ENCODE measurements at places on chromosomes 4 and X.

- DNase-seq = no peak
Observed at GRCh38 chrX:132876523-132877338, 81.7 kb downstream of the HS6ST2 start.

DNA sequence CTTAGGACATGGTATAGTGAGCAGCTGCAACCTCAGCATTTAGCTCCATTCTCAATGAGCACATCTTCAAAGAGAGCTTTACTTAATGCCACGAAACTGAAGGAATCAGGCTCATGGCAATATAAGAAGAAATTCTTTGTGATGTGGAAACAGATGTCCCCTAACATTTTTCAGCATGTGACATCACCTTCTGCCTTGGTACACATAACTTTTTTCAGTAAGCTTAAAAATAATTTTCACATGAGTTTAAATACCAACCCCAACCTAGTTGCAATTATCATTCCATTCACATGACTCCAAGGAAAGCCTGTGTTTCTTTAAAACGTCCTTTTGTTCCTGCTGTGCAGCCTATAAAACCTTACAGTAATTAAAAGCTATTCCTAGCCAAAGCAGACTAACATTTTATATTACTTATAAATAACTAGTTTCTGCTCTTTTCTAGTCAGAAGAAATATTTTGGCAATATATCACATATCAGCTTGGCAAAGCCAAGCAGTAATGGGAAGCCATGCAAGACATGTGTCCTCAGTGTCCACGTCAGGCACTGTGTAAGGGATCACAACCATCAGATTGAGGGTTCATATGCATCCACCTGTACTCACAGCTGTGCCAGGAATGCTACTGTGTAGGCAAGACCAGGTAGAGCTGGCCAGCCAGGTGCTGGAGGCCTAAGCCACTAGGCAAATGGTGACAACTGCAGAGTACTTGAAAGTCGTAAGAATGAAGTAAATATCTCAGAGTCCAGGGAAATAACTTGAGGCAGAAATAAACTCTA, 466.6 kb downstream of the INPP4B start:
- no peak for DNase-seq

- DNase-seq = peak; percentile 10
Observed at GRCh38 chrX:116009861-116010710, 160.5 kb upstream of the AGTR2 start.

DNA sequence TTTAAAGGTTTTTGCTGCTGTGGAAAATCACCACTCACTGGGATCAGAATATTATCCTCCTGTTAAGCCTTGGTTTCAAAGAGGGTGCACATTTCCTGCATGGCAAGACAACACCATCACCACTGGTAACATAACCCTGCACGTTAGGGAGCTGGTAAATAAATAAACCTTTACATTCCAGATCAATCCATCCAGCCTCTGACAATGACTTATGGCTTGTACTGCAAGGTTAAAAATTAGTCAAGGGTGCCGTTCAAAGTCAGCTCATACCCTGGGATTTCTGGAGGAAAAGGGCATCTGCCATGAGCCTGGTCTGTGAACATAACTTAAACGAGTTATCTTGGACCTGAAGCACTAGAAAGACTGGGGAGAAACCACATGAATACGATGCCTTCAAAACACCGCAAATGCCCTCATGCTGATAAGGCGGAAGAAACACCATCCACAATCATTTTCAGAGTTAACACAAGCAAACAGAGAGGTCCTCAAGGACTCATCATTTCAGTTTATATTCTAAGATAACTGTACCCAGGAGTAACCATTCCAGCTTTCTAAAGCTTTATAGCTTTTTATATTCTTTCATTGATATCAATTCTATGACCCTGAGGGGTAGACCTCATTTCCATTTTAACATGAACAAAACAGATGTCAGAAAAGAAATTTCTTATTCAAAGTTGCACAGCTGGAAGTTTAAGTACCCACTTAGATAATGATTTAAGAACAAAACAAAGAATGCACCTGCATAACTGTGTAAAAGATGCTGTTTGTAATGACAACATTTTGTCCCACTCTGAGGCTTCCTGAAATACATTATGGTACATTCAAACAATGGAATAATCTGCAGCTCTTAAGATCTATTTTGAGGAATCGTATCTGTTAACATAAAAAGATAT, 103.1 kb downstream of the NPNT start:
- no peak for DNase-seq

DNA sequence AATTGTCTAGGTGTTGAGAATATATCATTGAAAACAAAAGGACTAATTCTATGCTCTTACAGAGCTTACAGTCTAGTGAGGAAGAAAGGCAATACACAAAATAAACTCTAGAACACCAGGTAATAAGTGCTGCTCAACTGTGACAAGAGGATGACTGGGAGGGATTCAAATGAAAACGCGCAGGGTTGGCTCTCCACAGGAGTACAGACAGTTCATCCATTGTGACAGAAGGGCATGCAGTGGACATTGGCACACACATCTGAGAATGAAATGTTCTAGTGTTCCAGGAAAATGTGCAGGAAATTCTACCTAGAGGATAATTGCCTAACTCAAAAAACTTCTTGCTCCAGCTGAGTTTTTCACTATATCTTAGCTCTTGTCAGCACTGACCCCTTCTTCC, 492.0 kb downstream of the IDS start:
- no peak for DNase-seq

DNA sequence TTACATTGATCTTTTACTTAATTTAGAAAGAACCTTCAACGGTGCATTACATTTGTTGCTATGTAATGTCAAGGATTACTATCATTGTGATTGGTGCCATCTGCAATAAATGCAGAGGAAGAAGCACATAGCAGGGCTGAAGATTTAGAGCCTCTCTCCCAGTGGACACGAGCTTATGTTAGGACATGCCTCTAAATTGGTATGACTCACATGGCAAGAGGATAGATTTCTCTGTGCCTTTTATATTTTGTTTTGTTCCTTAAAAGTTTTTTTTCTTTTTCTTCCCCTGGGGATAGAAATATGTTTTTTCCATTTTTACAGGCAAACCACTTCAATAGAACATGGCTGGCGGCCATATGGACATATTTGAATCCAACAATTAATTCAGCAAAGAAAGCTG, 205.0 kb upstream of the HAND2 start:
- DNase-seq = no peak

- DNase-seq = no peak
Observed at GRCh38 chrX:153635788-153636668, 11.0 kb upstream of the DUSP9 start.

- no peak for DNase-seq
Observed at GRCh38 chr4:61521451-61521850, 321.3 kb downstream of the ADGRL3 start.

GRCh38 chr4:24321616-24322015, 262.7 kb downstream of the DHX15 start:
- no peak for DNase-seq

DNA sequence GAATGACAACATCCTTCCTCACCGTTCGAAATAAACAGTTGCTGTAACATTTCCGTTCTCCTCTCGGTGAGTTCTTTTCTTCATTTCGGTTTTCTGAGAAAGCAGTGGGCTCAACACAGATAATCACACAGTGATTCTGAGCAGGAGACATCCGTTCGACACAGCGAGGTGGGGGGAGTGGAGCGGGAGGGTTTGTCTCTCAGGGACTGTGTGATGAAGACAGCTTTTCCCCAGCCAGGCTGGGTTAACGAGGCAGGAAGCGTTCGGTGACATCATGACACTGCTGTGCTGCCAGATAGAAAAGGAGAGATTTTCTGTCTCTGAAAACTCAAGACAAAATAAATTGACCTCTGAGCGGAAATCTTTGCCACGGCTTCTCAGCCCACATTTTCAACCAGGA, 119.3 kb downstream of the CRLF2 start:
- no peak for DNase-seq

GRCh38 chr4:107824350-107825071, at the start of gene SGMS2:
SGMS2 (plus strand) TSS chr4:107824932; CDS start chr4:107895554, 70,622 bp downstream.
- peak; percentile 41 for DNase-seq

DNA sequence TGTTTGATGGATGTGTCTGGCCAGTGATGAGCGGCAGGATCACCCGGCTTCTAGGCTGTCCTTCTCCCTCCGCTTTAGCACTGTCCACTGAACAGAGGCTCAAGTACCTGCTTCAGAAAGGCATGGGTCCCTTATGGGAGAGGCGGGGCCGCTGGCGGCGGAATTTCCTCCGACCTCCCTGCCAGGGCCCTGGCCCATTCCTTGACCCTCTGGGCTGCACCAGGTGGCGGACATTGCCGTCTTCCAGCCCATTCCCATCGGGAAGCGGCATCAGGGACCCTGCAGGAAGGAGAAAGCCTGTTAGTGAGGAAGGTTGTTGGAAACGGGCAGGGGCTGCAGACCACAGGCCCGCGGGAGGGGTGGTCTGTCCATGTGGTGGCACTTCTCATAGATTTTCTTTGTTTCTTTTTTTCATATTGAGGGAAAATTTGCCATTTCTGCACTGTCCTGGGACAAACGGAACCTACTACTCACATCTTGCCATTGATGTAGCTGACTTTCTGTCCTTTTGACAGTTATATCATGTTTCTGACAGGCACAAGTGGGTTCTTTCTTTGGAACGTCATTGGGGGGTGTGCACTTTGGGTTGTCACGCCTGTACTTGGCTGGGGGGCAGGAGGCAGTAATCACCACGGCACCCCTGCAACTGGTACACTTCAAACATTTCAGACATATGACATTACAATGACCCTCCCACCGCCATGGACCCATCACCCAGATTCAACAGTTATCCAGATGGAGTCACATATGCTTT, 6.1 kb downstream of the APLN start:
- DNase-seq = no peak

GRCh38 chr4:141562649-141563048, 73.7 kb upstream of the IL15 start:
- DNase-seq = no peak

DNA sequence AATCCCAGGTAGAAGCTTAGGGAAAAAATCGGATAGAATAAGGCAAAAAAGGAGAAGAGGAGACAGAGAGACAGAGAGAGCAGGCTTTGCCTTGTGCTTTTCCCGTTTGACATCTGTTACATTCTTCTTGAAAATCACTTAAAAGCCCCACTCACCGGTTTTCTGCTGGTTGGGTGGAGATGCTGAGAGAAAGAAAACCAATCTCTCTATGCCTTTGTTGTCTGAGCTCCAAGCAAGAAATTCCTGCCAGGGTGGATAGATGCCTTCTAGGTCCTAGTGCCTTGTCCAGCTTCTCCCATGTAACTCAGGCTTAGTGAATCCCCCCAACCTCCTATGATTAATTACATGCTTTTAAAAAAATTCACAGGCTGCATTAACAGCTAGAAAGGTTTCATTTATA, at the start of gene DCX:
TSS of gene DCX (minus strand) at position 210 of the 400 bp plus-strand sequence. CDS start 1,794 bp downstream, outside the sequence.
- no peak for DNase-seq

DNA sequence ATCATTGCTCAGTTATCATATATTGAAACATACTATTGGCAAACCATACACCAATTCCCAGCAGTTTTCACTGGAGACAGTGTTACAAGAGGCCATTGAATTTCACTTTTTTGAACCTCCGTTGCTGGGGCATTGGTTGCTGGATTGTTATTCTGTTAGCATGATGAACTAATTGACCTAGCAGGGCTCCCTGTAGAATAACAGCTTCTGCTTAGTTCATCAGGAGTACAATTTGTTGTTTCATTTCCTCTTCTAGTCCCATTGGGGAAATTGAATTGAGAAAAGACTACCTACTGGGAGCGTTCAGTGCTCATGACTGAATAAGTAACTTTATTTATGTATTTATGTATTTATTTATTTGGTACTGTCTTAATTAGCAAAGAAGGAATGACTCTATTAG, 151.6 kb downstream of the SLIT2 start:
- no peak for DNase-seq

DNA sequence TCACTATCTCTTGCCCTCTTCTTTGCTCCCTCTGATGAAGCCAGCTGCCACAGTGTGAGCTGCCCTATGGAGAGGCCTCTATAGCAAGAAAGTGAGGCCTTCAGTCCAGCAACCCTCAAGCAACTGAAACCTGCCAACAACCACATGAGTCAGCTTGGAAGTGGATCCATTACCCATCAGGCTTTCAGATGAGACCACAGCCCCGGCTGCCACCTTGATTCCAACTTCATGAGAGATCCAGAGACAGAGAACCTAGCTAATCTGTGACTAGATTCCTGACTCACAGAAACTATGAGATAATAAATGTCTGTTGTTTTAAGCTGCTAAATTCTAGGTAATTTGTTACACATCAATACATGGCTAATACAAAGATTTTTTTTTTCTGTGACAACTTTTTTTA, 20.4 kb upstream of the WAS start:
- DNase-seq = no peak

GRCh38 chr4:110442788-110443187, 33.2 kb upstream of the ENPEP start:
- DNase-seq = no peak

GRCh38 chr4:120816296-120816965, 106.1 kb downstream of the PRDM5 start:
- DNase-seq = no peak
